GM18507 (cell line): ENCODE measurements at places on chromosomes 6 and 20.

GRCh38 chr6:117168296-117169063, 96.9 kb upstream of the VGLL2 start:
- no peak for DNase-seq

GRCh38 chr6:5766260-5766659, 240.5 kb downstream of the NRN1 start:
- no peak for DNase-seq

- no peak for DNase-seq
These were observed 546.9 kb downstream of the HACE1 start for GRCh38 chr6:104312851-104313250.

GRCh38 chr6:151614630-151615029, 120.8 kb downstream of the CCDC170 start:
- DNase-seq = no peak

DNA sequence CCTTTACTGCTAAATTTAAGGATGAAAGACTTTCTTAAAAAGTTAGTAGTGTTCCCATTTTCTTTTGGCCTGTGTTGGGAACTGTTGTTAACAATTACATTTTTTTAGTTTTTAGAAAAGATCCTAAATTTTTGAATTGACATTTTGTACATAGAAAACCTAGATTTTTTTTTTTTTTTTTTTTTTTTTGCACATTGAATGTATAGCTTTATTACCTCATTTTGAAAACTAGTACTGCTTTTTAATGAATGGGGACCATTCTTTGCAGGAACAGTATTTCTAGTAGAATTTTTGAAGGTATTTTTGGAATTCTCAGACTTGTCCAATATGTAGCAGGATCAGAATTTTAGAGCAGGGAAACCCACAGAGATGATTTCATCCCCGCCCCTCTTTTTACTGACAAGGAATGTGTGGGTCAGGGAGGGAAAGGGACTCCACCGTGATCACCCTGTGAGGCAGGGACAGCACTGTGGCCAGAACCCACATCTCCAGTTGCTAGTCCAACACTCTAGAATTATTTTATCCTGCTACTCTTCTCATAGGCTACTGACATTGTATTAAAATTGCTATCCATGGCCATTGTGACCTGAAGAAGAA, 154.4 kb upstream of the SUPT3H start:
- no peak for DNase-seq

- DNase-seq = no peak
These were observed 16.9 kb downstream of the GPR31 start for GRCh38 chr6:167140589-167141474.

DNA sequence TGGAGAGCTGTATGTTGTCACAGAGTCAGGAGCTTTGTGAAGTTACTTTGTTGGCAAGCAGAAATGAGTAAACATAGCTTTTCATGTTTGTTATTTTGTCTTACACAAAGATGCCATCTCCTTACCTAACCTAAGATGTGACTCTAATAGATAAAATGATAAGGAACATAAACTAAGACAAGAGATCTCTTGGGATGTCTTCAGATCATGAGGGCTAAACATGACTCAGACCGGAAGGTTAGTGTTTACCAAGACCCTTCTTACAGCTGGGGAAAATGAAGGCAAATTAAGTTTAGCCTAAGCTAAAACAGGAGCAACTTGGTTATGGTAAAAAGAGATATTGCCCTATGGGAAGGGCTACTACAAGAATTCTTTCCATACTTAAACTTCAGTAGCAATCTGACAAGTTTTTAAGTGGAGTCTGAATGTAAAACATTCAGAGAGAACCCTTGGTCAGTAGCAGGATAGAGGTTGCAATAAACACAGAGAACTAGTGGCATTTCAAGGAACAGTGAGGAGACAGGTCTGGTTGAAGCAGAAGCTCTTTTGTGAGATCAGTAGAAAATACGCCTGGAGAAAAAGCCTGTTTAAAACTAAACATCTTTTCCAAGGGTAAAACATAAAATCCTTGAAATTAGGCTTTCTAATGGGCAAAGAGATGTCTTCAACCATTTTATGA, 29.9 kb downstream of the SGK1 start:
- DNase-seq = no peak
